ENCODE measurements at places on chromosomes 1 and 21. TPM values are rescaled to one million over a fixed set of nuclear protein-coding genes. Genes with fewer than 3 reads are reported as not detected.

The NR0B2 gene
- total RNA-seq = 9.8 TPM

GRCh38 chr1:20070357-20070756 is 363 bp downstream of the PLA2G5 start:
- DNase-seq = no peak

DNA sequence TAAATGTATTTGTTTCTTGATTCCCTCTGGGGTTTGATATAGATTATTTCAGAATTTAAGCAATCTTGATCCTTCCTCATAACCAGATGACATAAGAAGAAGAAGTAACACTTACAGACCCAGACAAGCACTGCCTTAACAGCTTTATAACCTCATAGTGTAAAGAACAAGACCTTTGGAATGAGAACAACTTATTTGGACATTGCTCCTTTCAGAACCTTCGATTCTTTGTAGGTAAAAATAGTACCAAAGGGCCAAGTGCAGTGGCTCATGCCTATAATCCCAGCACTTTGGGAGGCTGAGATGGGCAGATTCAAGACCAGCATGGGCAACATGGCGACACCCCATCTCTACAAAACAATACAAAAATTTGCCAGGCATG is 15.0 kb downstream of the TM2D1 start:
- DNase-seq = no peak

DNA sequence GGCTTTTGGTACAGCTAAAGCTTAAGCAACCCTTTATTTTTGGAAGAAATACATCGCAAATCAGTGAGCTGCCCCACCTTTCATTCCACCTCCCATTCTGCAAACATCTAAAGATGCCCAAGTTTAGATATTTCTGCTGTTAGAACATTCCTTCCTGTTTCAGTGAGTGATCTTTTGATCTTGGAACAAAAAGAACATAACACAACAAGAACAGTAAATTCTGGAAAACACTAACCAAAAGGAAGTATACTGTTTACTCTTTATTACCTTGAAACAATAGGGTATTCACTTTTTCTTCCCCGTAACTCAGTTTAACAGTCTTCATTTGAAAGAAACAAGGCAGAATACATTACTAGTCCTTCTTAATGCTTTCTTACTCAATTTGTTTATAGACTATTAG is 40.6 kb downstream of the HNRNPR start:
- no peak for DNase-seq

DNA sequence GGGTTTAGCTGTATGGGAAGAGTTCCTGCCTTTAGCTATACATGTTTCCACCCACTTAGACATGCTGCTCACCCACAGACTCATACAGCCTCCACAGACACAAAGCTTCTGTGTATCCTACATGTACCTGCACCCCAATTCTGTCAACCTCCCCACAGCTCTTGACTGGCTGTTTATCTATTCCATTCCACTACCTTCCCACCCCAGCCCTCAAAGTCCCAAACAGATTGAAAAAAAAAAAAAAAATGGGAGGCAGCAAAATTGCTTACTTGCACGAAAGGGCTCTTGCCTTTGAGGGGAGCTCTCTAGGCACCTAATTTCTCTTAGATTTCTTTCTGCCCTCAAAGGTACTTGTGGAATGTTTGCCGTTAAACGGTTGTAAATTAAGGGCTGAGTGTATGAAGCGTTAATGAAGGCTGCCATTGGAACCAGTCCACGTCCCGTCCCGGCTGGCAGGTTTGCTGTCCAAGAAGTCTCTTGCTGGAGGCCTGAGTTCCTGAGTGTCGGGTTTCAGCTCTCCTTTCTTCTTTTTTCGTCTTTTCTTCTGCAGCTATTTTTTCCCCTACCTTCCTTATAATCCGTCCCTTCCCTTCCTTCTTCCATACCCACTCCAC is 43.6 kb downstream of the PBX1 start:
- DNase-seq = peak; percentile 57

The PAPPA2 gene
- 0.76 TPM for total RNA-seq

- DNase-seq = no peak
Observed at GRCh38 chr1:236951672-236952071, 52.6 kb downstream of the MT1HL1 start.

GRCh38 chr1:112850034-112850757 is 105.8 kb downstream of the SLC16A1 start:
- DNase-seq = no peak

The SPRR4 gene
- not detected for total RNA-seq
